Thyroid gland (tissue), 4 donors: ENCODE measurements at places on chromosomes 11 and 22.

DNA sequence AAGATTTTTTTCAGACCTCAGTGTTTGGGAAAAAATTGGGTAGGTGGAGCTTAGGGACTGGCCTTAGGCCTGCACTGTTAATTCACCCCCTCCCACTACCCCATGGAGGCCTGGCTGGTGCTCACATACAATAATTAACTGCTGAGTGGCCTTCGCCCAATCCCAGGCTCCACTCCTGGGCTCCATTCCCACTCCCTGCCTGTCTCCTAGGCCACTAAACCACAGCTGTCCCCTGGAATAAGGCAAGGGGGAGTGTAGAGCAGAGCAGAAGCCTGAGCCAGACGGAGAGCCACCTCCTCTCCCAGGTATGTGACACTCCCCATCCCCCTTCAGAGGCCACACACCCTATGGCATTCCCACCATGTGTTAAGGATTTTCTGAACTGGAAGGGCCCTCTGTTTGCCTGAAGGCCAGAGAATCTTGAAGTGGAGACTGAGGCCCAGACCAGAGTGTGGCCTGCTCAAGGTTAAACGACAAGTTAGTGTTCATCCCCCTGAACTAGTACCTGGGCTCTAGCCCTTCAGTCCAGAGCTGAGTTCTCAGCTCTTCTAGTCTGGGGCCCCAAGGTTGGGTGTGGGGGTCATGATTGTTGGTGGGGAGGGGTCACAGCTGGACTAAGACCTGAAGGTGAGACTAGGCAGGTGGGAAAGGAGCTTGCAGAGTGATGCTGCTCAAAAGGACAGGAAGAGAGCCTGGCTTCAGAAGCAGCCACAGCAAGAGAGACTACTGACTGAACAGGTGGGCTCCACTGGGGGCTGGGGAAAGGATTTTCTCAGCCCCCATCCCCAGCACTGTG is 2.3 kb upstream of the FOLR1 start:
- H3K27ac ChIP-seq: no peak overlapping the region
- DNase-seq: peak; percentile 5
- no peaks in the 10 kb centered on the region for H3K36me3 ChIP-seq
- no peaks in the 10 kb centered on the region for H3K27me3 ChIP-seq
- peaks cover 20% of the 10 kb centered on the region for H3K4me1 ChIP-seq
- no peak overlapping the region for H3K4me3 ChIP-seq

- no peak for DNase-seq
- H3K4me3 ChIP-seq: no peak overlapping the region
- no peak overlapping the region for H3K27ac ChIP-seq
- no peaks in the 10 kb centered on the region for H3K36me3 ChIP-seq
- H3K27me3 ChIP-seq: no peaks in the 10 kb centered on the region
These were observed 107.0 kb downstream of the FAR1 start for GRCh38 chr11:13775471-13775870.

DNA sequence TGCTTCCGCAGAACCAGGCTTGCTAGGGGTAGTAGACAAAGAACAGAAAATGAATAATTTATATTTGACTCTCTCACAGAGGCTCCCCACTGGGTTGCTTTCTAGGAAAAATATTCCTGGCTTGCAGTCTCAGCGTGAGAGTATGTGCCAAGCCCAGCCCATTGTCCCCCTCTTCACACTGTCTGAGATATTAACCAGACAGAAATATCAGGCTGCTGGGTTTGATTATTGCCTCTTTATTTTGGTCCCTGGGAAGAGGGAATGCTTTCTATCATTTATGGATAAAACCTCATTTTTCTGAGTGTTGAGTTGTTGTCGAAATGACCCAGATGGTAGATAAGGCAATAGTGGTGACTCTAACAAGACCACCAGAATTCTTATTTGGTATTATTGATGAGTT is 367.9 kb downstream of the METTL15 start:
- no peaks in the 10 kb centered on the region for H3K27me3 ChIP-seq
- H3K36me3 ChIP-seq: no peaks in the 10 kb centered on the region
- H3K27ac ChIP-seq: no peak overlapping the region
- no peaks in the 10 kb centered on the region for H3K4me1 ChIP-seq
- H3K4me3 ChIP-seq: no peak overlapping the region
- DNase-seq: no peak

- no peaks in the 10 kb centered on the region for H3K27me3 ChIP-seq
- no peaks in the 10 kb centered on the region for H3K36me3 ChIP-seq
- no peak overlapping the region for H3K27ac ChIP-seq
- no peak for DNase-seq
- H3K4me1 ChIP-seq: peaks cover 28% of the 10 kb centered on the region
- no peak overlapping the region for H3K4me3 ChIP-seq
These were observed 112.0 kb downstream of the PLEKHA7 start for GRCh38 chr11:16902182-16902581.

GRCh38 chr22:21939461-21939913 is 13.2 kb downstream of the PPM1F start:
- no peak for DNase-seq
- H3K27ac ChIP-seq: peak overlapping the region; percentile 86
- no peaks in the 10 kb centered on the region for H3K27me3 ChIP-seq

GRCh38 chr11:35238882-35239281 is 99.9 kb downstream of the CD44 start:
- H3K36me3 ChIP-seq: no peaks in the 10 kb centered on the region
- DNase-seq: peak; percentile 11
- H3K4me3 ChIP-seq: no peak overlapping the region
- no peaks in the 10 kb centered on the region for H3K27me3 ChIP-seq
- H3K4me1 ChIP-seq: peaks cover 50% of the 10 kb centered on the region

DNA sequence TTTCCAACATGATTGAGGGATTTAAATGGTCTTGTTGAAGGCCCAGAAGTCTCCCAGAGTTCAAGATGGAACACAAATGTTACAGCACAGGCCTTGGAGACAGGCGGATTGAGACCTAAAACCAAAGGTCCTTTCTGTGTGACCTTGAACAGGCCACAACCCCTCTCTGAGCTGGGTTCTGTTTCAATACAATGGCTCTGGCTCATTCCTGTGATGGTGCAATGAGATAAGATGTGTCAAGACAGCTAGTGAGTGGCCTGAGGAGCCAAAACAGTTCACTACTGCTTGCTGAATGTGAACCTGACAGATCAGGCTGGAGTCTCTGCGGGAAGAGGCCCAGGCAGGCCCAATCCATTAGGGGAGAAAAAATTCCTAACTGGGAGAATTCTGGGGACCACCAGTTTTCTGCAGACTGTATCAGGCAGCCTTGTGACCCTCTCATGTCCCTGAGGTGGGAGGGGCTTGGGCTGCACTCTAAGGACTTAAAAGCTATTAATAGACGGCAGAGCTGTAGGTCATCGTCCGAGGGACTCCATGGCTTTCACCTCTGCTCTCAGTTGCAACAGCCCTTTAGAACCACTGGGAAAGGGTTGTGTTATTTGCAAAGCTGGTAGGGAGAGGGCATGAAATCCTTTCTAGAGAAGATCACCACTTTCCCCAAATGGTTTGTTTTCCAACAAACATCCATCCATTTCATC is 126.1 kb upstream of the TEAD1 start:
- no peaks in the 10 kb centered on the region for H3K36me3 ChIP-seq
- H3K4me1 ChIP-seq: no peaks in the 10 kb centered on the region
- no peak overlapping the region for H3K27ac ChIP-seq
- H3K4me3 ChIP-seq: no peak overlapping the region

GRCh38 chr22:33401291-33401690 is 343.1 kb upstream of the SYN3 start:
- H3K27me3 ChIP-seq: no peaks in the 10 kb centered on the region
- no peak overlapping the region for H3K4me3 ChIP-seq
- H3K4me1 ChIP-seq: peaks cover 7% of the 10 kb centered on the region
- H3K36me3 ChIP-seq: no peaks in the 10 kb centered on the region
- no peak overlapping the region for H3K27ac ChIP-seq

- H3K27ac ChIP-seq: no peak overlapping the region
- no peak overlapping the region for H3K4me3 ChIP-seq
- peaks cover 6% of the 10 kb centered on the region for H3K4me1 ChIP-seq
- DNase-seq: no peak
These were observed 39.7 kb downstream of the FLI1 start for GRCh38 chr11:128733440-128734102.
